ENCODE measurements at places on chromosomes 13 and 19.

- no peak for DNase-seq
These were observed 482 bp downstream of the ARHGAP45 start for GRCh38 chr19:1067341-1067957.

- DNase-seq: no peak
These were observed 3.8 kb upstream of the KPTN start for GRCh38 chr19:47487551-47488515.

DNA sequence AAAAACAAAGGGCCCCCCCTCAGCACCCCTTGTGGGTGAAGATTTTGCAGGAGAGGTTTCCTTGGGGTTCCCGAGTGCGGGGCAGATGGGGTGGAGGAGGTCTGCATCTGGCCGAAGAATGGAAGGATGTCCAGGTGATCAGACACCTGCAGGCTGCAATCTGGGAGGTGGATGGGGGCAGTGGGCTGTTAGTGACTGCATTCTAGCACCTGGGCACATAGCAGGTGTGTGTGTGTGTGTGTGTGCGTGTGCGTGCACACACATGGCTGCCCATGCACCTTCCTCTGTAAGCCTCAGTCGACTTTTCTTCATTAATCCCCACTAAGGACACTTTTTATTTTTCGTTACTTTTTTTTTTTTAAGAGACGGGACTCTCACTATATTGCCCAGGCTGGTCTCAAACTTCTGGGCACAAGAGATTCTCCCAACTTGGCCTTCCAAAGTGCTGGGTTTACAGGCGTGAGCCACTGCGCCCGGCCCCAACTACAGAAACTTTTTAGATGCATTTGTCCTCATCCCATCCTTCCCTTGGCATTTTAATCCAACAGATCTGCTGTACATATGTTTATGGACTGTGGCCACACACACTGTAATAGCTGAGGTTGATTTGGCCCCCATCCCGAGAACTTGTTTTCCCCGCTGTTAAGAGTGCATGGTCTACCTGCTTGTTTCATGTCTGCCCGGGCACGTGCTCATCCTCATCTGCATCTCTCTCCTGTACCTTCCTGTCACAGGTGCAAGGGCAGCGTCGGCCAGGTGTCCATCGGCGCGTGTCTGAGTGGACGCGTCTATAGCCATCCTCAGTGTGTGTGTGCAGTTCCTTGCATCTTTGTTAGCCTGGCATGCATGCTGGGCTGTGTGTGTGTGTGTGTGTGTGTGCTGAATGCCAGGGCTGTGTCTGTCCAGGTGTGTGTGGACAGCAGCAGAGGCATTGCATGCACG, 731 bp downstream of the MAG start:
- DNase-seq: no peak

- no peak for DNase-seq
These were observed 9.5 kb downstream of the NFILZ start for GRCh38 chr19:8639821-8640401.

GRCh38 chr19:55156202-55157063, 1.1 kb downstream of the TNNI3 start:
- DNase-seq: peak; percentile 49

DNA sequence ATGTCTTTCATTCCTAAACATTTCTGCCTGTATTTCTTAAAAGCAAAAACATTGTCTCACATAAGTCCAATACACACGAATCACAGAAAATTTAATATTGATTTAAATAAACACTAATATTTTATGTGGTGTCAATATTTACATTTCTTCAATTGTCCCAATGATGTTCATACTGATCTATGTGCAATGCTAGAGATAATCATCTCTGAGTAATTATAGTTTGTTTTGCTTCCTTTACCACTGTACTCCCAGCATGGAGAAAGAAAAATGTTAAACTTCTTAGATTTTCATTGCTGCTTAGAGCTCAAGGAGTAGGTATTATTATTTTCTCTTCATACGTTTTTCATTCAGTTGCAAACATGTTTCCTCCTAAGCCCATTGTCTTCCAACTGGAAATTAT, 434.2 kb upstream of the PRR20A start:
- no peak for DNase-seq

- DNase-seq: no peak
These were observed 13.8 kb upstream of the PTPRS start for GRCh38 chr19:5354403-5354802.

GRCh38 chr13:78045916-78046315, 127.3 kb upstream of the EDNRB start:
- no peak for DNase-seq

- DNase-seq: no peak
These were observed 5.1 kb downstream of the OR10H1 start for GRCh38 chr19:15810335-15810734.

DNA sequence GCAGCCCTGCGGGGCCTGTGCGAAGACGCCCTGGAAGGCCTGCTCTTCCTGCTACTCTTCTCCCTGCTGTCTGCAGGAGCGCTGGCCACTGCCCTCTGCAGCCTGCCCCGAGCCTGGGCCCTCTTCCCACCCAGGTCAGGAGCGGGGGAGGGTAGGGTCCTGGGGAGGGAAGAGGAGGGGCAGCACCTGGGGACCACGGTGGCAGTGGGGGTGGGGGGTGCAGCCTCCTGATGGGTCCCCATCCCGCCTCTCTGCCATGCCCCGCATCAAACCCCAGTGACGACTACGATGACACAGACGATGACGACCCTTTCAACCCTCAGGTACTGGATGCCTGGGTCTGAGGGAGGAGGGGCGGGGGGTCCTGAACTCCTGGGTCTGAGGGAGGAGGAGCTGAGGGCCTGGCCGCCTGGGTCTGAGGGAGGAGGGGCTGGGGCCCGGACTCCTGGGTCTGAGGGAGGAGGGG, 13.4 kb upstream of the LENG8 start:
- no peak for DNase-seq

- peak; percentile 98 for DNase-seq
These were observed 27.2 kb downstream of the COMP start for GRCh38 chr19:18763674-18764590.

DNA sequence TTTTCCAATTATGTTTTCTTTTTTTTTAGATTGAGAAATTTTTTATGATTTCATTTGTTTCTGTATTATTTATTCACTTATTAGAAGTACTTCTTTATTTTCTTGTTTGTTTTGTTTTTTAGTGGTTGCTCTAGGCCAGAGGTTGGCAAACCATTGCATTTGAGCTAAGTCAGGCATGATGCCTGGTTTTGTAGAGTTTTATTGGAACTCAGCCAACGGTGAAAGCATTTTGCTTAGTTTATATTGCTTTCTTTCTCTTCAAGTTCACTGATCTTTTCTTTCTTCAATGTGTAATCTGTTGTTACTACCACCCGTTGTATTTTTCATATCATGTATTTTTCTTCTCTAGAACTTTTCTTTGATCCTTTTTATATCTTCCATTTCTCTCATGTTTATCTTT, 19.7 kb downstream of the ZNF567 start:
- no peak for DNase-seq

GRCh38 chr13:101258071-101258470, 158.2 kb downstream of the NALCN start:
- DNase-seq: peak; percentile 64

GRCh38 chr13:41652735-41653361, 195.5 kb downstream of the RGCC start:
- peak; percentile 64 for DNase-seq
